ENCODE measurements at places on chromosomes 12 and 14.

DNA sequence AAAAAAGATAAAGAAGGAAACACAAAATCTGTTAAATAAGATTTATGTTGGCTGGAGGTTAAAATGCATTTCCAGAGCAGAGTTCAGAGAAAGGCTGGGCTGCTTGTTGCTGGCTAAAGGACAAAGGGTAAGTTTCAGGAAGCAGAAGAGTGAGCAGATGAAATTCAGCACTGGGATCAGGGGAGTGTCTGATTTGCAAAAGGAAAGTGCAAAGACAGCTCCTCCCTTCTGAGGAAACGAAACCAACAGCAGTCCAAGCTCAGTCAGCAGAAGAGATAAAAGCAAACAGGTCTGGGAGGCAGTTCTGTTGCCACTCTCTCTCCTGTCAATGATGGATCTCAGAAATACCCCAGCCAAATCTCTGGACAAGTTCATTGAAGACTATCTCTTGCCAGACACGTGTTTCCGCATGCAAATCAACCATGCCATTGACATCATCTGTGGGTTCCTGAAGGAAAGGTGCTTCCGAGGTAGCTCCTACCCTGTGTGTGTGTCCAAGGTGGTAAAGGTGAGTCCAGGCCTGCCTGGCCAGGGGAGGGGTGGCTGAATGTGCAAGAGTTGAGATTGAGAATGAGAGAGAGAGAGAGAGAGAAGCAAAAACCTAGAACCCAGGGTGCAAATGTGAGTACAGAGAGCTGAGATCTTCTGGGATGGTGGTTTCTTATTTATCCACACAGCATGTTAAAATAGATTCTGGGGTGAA lies at the start of gene OAS1:
Gene OAS1 (plus strand): TSS at position 251 of the 703 bp plus-strand sequence. CDS start 78 bp downstream, at position 329.
- DNase-seq, result peak; percentile 74

GRCh38 chr14:43901911-43902673 lies 605.0 kb downstream of the FSCB start:
- no peak for DNase-seq

- DNase-seq, result no peak
Observed at GRCh38 chr14:34247605-34248004, 214.4 kb downstream of the SPTSSA start.

DNA sequence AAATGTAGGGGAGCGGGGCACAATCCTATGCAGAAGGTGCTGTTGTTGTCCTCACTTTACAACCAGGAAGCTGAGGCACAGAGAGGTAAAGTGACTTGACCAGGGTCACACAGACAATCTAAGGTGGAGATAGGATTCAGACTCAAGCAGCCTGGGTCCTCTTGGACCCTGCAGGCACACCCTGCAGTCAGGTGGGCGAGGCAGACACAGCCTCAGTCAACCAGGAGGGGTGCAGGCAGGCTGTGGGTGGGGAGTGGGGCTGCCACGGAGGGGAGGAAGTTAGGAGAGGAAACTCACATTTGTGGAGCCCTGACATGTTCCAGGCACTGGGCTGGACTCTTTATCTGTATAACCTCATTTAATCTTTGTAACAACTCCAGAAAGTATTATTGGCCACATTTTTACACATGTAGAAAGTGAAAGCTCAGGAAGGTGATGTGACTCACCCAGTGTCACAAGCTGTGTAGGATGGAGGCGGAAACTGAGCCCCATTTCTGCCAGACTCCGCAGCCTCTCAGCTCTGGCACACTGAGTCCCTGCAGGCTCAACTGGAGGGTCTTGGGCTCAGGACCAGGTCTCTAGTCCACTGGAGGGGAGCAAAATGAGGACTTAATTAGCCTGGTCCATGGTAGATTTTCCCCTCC lies 24.9 kb upstream of the CHGA start:
- DNase-seq, result peak; percentile 43

GRCh38 chr12:48292040-48292439 lies 58.7 kb downstream of the ZNF641 start:
- no peak for DNase-seq

GRCh38 chr12:90085494-90086274 lies 377.0 kb upstream of the ATP2B1 start:
- DNase-seq, result no peak

GRCh38 chr12:113237748-113238147 lies 16.5 kb downstream of the TPCN1 start:
- no peak for DNase-seq

GRCh38 chr14:34052658-34053014 lies 101.8 kb upstream of the EGLN3 start:
- no peak for DNase-seq

GRCh38 chr14:85276979-85277228 lies 253.0 kb upstream of the FLRT2 start:
- no peak for DNase-seq

All from activated CD8-positive, alpha-beta T cell treated with anti-CD3 and anti-CD28 coated beads, Interleukin-2, amount 10 ng/mL, durations not matched to agents 7 days and 5 days (primary cell).